ENCODE measurements at places on chromosomes 13 and 19.

GRCh38 chr13:113855931-113856715, 7.8 kb downstream of the GAS6 start:
- DNase-seq: no peak

DNA sequence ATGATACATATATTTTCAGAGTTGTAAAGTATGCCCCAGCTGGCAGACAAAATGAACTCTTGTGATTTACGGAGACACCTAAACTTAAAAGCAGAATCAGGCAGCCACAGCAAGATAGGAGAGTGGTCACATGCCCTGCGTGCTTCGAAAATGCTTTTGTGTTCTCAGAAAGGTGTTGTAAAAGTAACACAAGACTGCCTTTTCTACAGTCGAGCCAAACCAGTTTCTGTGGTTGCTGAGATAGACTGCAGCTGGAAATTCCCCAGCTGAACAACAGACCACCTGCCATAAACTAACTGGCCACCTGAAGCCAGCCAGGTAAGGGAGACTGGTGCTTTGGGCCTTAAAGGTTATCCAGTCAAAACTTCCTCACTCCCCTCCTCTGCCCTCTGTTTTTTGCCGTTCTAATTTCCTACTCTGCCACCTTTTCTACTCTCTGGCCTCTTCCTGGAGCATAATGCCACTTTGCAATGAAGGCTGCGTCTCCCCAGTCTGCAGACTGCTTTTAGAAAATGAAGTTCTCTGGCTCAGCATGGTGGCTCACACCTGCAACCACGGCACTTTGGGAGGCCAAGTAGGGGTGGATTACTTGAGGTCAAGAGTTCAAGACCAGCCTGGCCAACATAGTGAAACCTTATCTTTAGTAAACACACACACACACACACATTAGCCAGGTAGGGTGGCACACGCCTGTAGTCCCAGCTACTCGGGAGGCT, 381.2 kb upstream of the SLITRK1 start:
- DNase-seq: no peak

GRCh38 chr13:113968463-113969310, 5.2 kb downstream of the C13orf46 start:
- DNase-seq: no peak

- DNase-seq: no peak
Measured at GRCh38 chr13:23685416-23685815, 115.2 kb downstream of the TNFRSF19 start.

DNA sequence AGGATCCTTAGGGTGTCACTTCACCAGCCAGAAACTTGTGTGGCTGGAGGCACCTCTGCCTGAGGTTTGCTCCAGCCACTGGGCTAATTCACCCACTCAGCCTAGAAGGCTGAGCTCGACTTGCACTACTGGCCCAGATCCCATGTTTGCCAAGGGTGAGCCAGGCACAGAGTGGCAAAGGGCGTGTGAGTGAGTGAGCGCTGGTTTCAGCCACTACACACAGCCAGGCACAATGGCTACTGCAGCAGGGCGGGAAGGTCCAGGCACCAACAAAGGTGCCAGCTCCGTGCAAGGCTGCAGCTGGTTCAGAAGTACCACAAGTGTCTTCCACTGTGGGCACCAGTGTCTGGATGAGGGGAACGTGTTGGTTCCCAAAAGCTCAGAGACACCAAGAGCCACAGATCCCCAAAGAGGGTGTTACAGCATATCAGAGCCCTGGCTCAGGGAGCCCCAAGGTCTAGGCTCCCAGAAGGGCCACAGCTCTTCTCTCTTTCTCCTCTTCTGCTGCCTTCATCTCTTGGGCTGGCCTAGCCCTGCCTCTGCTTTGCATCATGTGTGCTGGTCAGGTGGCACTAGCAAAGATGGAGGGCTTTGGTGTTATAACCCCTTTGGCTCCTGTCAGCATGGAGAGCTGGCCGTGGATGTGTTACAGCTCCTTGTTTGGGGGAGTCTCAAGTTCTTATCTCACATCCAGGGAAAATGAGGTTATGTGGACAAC, 736.3 kb upstream of the KLHL1 start:
- DNase-seq: no peak

GRCh38 chr19:6817179-6817578, 44.7 kb downstream of the VAV1 start:
- DNase-seq: no peak

GRCh38 chr13:79457948-79458347, 23.0 kb upstream of the NDFIP2 start:
- no peak for DNase-seq

DNA sequence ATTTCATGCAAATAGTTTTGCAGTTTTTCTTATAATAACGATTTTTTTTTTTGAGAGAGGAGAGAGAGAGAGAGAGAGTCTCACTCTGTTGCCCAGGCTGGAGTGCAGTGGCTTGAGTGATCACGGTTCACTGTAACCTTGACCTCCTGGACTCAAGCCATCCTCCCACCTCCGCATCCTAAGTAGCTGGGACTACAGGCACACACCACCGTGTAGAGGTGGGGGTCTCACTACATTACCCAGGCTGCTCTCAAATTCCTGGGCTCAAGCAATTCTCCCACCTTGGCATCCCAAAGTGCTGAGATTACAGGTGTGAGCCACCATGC, 26.8 kb upstream of the GJB6 start:
- DNase-seq: no peak

DNA sequence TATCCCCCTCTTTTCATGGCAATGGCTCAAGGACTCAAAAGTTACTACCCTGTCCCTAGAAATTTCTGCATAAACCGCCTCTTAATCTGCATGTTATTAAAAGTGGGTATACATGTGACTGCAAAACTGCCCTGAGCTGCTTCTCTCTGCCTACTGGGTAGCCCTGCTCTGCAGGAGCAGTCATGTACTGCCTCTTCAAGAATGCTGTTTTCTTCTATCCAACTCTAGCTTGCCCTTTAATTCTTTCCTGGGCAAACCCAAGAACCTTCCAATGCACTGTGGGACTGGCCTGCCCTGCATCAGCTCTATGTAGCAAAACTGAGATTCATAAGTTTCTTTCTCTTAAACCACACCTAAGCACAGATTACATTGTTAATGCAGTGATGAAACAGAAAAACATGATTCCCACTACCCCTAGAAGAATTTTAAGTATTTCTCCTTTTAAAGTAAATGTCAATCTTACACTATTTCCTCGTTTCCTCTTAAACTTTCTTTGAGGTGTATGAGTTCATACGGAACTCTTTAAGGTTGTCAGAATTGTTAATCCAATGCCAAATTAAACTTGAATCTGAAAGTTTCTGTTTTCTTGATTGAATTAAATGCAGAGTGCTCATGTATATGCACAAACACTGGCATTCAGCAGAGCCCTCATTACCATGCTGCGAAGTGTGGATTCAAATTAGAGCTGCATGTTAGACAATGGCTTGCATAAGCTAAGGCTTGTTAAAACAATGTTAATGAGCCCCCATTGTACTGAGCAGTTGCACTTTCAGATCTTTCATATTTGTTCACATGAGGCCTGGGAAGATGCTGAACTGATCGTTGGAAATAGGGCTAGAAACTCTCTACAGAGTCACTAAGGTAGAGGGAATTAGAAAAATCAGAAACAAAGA, 669.9 kb upstream of the PCDH20 start:
- DNase-seq: no peak

DNA sequence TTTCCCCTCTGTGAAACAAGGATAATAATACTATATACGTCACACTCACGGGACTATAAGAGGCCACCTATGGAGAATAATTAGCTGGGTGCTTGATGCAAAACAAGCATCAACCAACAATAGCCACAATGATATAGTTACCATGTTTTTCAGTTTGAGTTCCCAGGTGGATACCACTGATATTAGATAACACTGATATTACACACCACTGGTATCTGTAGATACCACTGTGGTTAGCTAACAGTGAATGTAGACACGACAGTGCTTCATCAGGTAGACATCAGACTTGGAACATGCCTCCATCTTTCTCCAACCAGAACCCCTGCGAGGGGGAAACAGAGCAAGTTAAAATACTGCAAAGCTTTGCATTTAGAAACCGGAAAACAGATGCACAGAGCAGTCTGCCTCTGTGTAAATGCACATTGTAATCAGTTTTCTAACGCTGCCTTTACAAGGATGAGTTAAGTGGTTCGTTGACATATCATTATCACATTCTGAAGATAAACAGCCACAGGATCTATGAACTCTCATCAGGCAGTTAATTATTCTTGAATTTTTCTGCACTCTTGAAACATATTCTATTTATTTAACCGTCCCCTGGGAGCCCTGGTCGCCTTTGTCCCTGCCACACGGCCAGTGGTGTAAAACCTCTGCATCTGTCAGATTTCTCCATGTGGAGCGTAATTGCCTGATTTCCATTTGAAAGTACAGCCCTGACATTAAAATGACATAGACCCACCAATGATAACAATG, 80.7 kb downstream of the RNASEH2B start:
- DNase-seq: no peak

- peak; percentile 46 for DNase-seq
Measured at GRCh38 chr19:48391100-48392005, at the start of gene KDELR1. Gene KDELR1 (minus strand): TSS chr19:48391551. CDS start chr19:48391358, 193 bp downstream.

DNA sequence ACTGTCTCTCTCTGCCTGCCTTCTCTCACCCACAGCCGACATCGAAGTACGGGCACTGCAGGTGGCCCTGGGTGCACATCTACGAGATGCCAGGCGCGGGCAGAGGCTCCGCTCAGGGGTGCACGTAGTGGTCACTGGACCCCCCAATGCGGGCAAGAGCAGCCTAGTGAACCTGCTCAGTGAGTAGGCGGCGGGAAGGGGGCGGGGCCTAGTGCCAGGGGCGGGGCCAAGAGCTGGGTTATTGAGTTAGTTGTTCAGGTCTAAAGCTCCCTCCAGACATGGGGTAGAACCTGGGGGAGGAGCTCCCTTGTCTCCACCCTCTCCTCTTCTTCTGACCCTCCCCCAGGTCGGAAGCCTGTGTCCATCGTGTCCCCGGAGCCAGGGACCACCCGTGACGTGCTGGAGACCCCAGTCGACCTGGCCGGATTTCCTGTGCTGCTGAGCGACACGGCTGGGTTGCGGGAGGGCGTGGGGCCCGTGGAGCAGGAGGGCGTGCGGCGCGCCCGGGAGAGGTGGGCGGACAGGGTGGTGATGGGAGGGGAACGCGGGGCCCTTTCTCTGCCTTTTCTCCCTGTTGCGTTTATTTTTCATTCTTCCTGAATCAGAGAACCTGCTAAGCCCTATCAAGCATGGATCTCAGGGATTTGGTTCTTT, 1.9 kb downstream of the GTPBP3 start:
- DNase-seq: no peak

DNA sequence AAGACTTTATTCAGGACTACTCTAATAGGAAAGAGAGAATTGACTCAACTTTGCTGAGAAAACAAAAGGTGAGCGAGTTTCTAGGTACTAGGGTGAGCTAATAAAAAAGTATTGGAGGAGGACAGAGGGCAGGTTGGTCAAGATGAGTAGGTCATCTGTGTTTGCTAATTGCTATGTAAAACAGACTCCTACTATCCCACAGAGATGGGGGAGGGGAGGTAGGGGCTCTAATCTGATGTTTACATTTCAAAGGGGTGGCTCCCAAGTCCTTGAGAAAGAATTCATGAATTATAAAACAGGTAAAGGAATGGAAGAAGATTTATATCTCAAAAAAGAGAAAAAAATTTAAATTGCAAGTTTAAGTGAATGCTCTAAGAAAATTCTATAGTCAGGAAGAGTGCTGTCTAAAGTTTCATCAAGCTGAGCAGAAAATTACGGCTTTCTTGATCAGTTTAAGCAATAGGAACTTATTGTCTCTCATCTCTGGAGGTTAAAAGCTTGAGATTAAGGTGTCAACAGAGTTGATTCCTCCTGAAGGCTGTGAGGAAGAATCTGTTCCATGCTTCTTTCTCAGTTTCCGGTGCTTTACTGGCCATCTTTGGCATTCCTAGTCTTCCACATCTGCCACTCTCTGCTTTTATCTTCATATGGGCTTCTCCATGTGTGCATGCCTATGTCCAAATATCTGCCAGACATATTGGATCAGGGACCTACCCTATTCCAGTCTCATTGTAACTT, 790.3 kb downstream of the SLITRK5 start:
- DNase-seq: no peak

GRCh38 chr13:113857531-113858195, 6.2 kb downstream of the GAS6 start:
- no peak for DNase-seq

DNA sequence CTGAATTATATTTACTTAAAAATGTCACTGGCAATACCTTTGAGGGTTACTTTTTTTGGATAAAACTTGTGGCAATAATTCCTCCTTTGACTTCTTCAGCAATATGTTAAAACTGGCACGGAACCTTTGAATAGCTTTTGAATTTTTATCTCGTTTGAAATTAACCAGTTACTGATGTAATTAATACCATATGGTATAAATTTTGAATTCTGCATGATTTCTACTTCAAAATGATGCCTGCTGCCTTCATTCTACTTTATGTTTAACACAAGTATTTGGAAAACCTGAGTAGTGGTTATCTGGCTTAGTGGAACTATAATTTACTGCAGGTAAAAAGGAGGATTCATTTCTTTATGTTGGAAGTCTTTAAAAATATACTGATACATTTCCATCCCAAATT, 85.3 kb downstream of the LRCH1 start:
- no peak for DNase-seq

DNA sequence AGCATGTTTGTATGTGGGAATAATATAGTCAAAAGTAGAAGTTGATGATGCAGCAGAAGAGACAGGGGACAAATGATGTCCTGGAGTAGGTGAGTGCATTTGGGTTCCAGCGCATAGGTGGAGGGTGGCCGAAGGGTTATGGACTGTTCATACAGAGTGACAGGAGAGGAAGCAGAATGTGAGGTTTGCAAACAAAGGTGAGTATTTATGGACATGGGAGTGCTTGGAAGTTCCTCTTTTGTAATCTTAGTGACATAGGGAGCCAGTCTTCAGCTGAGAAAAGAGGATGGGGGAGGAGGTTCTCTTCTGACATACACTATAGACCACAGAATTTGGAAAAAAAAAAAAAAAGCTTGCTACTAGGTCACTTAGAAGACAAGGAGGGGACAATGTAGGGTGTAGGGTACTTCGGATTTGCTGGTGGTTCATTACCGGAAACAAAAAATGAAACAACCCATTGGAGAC, 331.6 kb downstream of the DLEU7 start:
- DNase-seq: no peak

DNA sequence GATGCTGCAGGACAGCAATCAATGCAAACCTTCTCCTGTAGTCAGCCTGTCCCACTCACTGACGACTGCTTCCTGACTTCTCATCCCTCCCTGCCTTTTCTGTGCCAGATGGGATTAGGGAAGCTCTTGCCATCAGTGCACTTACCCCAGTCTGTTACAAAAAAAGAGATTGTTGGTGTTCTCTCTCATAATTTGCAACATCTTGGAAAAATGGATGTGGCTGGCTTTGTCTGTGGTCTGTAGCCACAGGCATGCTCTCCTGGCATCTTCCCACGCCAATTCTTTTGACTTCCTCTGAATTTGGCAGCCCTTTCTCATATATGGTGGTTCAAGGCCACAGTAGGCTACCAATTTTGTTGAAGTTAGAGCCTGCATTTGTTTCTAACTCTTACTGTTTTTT, 11.6 kb upstream of the HTR2A start:
- no peak for DNase-seq
